ENCODE measurements at places on chromosomes 16 and 17.

- no peak for DNase-seq
Observed at GRCh38 chr17:80527016-80527645, 17.5 kb upstream of the RPTOR start.

- peak; percentile 45 for DNase-seq
Observed at GRCh38 chr17:19647697-19648474, 665 bp upstream of the ALDH3A2 start.

DNA sequence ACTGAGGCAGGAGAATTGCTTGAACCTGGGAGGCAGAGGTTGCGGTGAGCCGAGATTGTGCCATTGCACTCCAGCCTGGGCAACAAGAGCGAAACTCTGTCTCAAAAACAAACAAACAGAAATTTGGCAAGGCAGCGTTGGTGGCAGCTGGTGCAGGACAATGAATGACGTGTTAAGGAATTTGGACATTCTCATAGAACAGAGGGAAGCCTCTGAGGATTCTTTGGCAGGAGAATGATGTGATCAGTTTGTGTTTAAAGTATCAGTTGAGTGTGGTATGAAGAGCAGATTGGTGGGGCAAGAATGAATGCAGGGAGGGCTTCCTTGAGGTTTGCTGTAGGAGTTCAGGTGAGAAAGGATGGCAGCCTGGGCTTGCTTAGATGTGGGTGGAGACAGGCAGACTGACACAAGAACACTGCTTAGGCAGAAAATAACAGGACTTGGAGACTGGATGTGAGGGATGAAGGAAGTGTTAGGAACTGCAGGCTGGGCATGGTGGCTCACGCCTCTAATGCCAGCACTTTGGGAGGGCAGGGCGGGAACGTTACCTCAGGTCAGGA lies 4.8 kb downstream of the CYB5D2 start:
- no peak for DNase-seq

- no peak for DNase-seq
Observed at GRCh38 chr17:74079537-74080300, 123.8 kb upstream of the RPL38 start.

GRCh38 chr17:6712058-6712853 lies 913 bp downstream of the SLC13A5 start:
- DNase-seq, result peak; percentile 31

DNA sequence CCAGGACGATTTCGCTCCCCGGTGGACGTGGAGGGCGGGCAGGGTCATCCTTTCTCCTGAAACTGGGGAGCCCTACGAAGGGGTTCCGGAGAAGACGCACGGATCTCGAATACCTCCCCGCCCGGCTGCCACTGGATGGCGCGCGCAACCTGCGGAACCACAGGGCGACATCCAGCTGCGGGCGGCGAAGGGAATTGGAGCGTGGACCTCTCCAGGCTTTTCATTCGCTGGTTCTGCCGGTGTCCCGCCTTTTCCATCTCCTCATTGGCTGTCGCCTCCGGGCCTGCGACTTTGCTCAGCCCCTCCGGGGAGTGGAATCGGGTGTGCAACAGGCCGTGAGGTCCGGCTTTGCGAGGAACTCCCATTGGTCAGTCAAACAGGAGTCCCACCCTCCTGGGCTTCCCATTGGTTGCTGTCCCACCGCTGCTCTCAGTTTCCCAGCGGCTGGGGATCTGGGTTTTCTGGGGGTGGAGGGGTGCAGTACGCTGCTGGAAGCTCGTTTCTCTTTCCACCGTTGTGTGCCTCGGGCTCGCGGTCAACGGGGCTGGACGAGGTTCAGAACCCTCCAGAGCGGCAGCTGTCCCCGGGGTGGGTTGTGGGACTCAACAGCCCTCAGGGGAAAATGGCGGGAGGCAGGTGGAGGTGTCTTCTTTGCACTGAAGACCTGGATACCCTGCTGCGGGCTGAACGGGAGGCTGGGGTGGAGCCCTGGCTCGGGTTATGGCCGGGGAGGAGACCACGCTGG lies 14.5 kb downstream of the OR1D5 start:
- DNase-seq, result peak; percentile 98

- no peak for DNase-seq
Observed at GRCh38 chr16:20899071-20899470, 1.1 kb downstream of the DCUN1D3 start.

GRCh38 chr17:38404174-38404943 lies 23.9 kb upstream of the ARHGAP23 start:
- DNase-seq, result no peak

DNA sequence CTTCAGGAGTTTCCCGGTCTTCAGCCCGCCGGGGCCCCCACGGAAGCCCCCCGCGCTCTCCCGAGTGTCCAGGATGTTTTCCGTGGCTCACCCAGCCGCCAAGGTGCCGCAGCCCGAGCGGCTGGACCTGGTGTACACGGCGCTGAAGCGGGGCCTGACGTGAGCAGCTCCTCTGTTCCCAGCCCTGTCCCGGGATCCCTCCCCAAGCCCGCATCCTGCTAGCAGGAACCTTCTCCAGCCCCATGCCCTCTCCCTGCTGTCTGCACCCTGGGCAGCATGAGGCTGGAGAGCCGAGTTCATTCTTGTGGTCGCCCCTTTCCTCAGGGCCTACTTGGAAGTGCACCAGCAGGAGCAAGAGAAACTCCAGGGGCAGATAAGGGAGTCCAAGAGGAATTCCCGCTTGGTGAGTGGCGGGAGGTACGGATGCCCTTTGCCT lies 10.1 kb downstream of the RIPOR1 start:
- DNase-seq, result no peak

DNA sequence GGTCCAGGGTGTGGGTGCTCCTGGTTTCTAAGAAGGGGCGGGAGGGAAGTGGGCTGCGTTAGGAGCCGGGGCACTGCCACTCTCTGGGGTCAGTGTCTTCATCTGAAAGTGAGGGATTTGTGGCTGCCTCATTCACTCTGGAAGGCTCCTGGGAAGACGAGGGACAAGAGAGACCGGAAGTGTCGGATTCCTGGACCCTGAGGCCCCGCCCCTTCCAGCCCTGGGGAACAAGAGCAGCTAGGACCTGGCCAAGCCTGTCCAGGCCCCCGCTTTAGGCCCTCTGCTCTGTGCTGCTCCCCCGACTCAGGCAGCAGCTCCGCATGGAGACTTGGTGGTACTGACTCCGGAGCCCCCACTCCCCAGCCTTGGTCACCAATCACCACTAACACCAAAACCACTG lies 6.5 kb downstream of the LGALS3BP start:
- no peak for DNase-seq

GRCh38 chr17:65660947-65661346 lies 99.5 kb upstream of the AXIN2 start:
- no peak for DNase-seq

DNA sequence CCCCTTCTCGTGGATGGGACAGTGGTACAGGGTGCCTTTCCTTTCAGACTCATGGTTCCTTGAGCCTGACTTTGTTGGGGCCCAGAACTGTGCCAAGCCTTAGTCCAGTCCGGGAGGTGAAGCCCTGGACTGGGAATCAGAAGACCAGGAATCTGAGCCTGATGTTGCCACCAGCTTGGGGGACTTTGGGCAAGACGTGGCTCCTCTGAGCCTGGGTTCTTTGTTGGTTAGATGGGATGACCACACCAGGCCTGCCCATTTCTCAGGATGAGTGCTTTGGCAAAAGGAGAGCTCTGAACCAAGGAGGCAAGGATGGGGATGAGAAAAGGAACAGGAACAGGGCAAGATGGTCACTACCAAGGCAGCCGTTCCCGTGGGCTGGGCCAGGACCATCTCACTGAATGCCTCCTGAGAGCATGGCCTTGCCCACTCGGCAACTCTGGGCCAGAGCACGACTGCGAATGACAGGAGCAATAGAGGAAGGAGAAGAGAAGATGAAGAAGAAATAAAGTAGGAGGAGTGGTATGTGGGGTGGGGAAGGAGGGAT lies 32.5 kb downstream of the PITPNM3 start:
- DNase-seq, result no peak

DNA sequence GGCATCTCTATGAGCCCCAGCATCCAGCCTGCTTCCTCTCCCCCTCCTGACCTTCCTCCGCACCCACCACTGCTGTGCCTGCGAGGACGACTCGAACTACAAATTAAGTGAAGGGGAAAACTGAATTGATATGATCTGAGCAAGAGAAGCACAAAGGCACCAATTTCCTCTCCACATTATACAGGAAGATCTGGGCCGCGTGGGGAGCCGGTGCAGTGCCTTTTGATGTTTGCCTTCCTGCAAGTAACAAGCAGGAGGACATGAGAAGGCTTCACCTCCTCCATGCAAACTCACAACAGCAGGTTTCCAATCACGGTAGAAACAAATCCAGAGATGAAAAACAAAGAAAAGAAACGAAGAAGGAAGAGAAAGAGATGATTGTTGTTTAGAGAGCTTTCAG lies 57.8 kb upstream of the MMP2 start:
- no peak for DNase-seq

DNA sequence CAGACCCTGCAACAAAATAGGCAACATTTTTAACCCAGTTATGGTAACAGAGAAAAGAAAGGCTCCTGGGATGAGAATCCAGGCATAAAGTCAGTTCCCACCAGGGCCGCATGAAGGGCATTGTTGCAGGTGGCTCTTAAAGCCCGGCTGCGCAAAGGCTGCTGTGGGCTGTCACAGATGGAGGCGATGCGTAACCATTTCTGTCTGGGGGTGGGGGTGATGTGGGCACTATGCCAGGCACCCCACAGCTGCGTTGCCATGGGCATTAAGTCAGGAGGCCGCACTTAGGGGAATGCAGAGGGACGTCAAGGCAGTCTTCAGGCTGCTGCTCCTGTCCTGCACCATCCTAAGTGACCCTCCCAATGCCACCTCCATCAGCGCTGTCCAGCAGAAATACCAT lies 228.4 kb downstream of the CPPED1 start:
- no peak for DNase-seq

GRCh38 chr16:86039606-86040005 lies 140.6 kb downstream of the IRF8 start:
- DNase-seq, result no peak

DNA sequence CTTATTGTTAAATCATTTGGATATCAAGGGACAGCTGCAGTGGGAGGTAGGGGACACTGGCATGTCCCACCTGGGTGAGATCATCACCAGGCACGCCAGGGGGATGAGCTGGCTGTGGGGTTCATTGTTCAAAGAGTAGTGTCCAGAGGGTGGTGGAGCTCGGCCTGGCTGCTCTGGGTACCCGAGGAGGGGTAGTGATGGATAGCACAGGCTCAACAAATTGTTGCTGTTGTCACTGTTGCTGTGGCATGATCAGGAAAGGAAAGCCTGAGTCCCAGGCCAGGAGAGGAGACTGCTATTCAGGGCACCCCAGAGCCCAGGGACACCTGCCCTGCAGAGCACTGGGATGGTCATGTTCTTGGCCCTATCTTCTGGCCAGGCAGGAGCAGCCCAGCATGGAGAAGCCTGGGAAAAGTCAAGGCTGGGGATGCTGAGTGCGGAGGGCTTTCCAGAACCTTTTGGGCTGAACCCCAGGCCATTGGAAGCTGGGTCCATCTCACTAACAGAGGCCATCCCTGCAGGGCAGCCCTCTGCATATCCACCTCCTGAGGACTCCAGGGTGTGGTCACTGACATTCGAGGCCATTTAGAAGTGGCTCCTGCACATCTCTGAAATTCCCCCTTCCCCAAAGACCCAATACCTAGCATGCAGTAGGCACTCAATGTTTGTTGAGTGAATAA lies 12.1 kb downstream of the BEAN1 start:
- no peak for DNase-seq

DNA sequence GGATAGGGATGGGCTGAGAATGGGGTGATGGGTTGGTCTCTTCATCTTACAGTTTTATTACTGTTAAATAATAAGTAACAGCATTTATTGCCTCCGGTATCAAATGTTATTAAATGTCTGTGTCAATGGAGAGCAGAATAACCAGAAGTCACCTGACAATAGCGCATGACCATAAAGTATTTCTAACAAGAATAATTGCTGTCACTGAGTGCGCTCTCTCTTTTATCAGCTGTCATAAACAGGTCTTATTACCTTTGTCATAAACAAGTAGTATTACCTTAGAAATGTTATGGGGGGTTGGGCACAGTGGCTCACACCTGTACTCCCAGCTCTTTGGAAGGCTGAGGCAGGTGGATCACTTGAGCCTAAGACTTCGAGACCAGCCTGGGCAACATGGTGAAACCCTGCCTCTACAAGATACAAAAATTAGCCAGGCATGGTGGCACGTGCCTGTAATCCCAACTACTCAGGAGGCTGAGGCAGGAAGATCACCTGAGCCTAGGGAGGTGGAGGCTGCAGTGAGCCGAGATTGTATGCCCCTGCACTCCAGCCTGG lies 120.6 kb downstream of the MAP2K6 start:
- no peak for DNase-seq

DNA sequence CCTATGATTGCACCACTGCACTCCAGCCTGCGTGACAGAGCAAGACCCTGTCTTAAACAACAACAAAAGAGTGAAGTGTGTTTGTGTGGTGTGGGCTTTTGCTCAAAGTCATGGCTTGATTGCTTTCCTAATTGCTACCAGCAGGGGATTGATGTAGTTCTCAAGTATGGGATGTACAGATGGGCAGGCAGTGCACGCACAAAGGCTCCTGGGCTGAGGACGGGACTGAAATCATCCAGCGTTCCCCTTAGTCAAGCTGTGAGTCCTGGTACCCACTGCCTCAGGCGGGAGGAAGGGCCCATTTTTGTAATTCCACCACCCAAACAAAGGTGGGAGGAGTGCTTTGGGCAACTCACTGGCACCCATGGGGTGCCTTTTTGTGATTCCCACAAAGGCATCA lies 47.3 kb downstream of the GDE1 start:
- DNase-seq, result no peak

- no peak for DNase-seq
Observed at GRCh38 chr16:64977206-64977920, 144.5 kb downstream of the CDH11 start.

- no peak for DNase-seq
Observed at GRCh38 chr17:45035848-45036247, 15.6 kb downstream of the DCAKD start.

- DNase-seq, result no peak
Observed at GRCh38 chr17:31472137-31472536, 80.7 kb downstream of the RAB11FIP4 start.

DNA sequence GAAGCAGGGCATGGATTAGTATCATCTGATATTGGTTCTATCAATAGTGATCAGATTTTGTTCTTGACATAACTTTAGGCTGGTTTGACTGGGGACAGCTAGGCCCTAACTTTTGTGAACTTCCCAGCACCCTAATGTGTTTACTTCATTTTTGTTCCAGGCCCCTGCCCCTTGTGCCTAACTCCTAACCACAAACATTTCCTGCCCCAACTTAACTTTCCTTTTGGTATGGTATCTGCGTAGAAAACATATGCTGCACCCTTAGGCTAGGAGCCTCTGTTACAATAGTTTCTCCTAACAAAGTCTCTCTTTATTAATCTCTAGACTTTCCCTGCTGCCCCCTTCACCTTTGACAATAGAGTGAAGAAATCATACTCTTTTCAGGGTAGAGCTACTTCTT lies 2.5 kb downstream of the ADPRM start:
- DNase-seq, result no peak

GRCh38 chr16:53482123-53482522 lies 20.9 kb downstream of the AKTIP start:
- no peak for DNase-seq

- DNase-seq, result no peak
Observed at GRCh38 chr16:25063865-25064264, 47.7 kb upstream of the LCMT1 start.

DNA sequence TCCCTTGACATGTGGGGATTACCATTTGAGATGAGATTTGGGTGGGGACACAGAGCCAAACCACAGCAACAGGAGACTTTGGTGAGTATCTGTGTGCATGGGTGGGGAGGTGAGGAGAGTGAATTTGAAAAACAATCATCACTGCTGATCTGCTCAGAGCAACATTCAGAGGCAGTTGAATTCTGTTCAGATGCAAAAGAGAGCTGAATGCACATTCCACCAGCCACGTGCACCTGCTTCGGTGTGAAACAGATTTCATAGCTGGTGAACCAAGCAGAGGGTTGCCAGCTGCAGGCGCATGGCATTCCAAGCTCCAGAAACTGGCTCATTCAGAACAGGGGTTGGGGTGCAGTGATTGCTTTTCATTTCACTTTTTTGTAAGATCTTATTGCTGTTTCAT lies 233.1 kb upstream of the FOXF1 start:
- no peak for DNase-seq
